ENCODE measurements at places on chromosomes 5 and 9.
A peak's percentile ranks its signal among the peaks of the same experiment; 100 is the strongest.

GRCh38 chr5:155017610-155018009 is 4.1 kb downstream of the KIF4B start:
- DNase-seq, result no peak

DNA sequence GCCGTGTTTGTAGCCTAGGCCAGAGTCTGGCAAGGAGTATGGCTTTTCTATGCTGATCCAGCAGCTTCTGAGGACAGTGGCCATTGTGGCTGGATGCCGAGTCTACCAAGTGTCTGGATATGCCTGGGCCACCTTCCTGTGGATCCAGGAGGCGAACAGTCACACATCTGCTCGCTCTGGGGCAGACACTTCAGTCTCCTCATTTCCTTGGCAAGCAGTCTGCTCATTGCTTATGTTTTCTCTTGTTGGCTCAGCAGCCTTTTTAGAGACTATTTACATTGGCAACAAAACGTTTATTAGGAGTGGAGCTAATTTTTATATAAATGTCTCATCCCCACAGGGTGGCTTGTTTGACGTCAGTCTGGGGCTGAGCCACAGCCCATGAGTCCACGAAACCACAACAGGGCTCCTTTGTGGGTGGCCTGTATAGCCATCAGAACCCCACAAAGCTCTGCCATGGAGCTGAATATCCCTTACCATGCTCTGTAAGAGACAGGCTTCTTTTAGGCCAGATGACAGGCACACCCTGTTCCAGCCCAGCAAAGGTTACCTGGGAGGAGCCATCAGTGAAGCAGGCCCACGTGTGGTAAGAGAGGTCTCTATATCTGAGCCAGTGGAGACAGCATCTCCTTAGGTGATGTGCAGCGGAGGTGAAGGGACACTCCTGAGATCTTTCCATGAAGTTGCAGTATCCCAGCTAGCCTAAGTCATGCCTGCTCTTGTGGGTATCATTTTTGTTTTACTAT is 221.7 kb downstream of the DIRAS2 start:
- no peak for DNase-seq

DNA sequence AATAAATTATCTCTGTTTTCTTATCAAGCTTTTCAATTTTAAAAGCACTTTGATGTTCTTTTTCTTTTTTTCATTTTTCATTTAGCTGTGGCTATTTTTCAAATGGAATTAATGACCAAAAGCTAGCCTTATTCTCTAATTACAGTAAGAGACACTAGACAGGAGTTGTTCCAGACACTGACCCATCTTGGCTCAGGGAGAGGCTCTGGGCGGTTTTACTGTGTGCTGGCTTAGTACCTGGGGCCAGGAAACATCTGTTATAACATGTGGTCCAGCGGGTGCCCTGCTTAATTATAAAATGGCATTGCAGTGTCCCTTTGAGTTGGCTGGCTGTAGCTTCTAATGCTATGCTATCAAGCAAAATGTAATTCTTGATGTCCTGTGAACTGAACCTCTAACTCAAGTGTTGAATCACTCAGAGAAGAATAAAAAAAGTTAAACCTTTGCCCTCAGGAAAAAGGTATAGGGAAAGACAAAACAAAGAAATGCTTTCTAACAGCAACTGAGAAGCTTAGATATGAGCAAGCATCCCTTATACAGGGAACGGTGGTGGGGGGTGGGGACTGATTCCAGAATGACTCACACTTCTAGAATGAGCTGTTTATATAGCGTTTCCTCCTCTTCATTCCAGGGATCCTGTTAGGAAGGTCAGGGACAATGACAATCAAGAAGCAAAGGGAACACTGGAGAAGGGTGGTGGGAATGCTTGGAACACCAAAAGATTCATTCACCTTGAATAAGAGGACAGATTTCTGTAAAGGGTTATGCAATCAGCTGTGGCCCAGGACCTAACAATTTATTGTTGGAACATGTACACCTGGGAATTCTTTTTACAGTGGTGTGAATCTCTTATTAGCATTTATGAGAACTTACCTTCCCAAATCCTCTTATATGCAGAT is 58.7 kb upstream of the NFIB start:
- peak; percentile 74 for DNase-seq

DNA sequence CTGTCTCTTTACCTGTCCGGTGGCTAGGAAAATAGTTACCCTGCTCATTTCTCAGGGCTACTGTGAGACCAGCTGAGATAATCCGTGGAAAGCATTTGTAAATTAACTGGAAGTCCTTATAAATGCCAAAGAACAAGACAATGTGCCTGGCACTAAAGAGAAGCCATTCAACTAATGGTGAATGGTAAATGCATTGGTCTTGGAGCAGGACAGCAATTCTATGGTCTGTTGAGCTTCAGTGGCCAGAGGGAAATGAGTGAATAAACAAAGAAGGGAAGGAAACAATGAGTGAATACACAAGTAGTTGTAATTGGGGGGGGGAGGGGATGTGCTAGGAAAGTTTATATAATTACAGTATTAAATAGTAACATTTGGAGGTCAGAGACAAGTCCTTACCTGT is 353.6 kb downstream of the SEMA5A start:
- DNase-seq, result no peak

GRCh38 chr5:61340775-61341361 is 8.8 kb downstream of the ZSWIM6 start:
- no peak for DNase-seq

DNA sequence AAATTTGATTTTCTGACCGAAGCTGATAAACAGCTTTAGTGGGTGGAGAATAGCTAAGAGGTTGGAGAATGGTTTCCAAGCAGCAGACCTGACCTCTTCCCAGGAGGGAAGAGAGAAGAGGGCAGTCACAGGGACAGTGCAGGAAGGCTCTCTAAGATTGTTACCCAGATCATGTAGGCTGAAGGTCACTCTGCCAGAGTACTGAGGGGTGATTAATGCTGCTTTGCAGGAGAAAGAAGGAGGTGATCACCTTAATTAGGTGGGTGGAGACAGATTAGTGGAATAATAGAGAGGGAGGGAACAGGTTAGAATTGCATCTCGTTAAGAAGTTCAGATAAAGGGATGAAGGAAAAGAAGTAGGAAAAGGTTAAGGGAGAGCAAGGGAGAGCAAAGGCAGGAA is 440.5 kb downstream of the BRINP1 start:
- no peak for DNase-seq

GRCh38 chr9:136019041-136019680 is 58.0 kb upstream of the UBAC1 start:
- DNase-seq, result no peak

- no peak for DNase-seq
Measured at GRCh38 chr5:134551901-134552300, 26.4 kb downstream of the JADE2 start.

- peak; percentile 37 for DNase-seq
Measured at GRCh38 chr9:136339173-136339957, 12.0 kb downstream of the GPSM1 start.

DNA sequence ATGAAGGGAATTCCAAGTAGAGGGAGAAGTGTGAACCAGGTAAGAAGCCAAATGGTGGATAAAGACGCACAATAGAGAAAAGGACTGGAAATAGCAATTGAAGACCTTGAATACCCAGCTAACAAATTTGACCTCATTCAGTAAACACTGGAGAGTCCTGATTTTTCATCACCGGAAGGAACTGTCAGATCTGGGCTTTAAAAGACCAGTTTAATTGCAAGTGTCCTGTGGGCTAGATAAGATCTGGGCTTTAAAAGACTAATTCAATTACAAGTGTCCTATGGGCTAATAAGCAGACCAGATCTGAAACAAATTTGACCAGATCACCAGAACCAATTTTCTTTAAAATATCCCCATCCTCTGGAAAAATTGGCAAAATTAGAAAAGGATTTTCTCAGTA is 380.0 kb downstream of the ACTL7B start:
- DNase-seq, result no peak

GRCh38 chr5:45410304-45410995 is 285.7 kb downstream of the HCN1 start:
- no peak for DNase-seq

GRCh38 chr9:96398582-96399324 is 15.2 kb upstream of the SLC35D2 start:
- no peak for DNase-seq

- DNase-seq, result no peak
Measured at GRCh38 chr5:139394123-139394653, 716 bp downstream of the PROB1 start.

GRCh38 chr9:134925011-134925511 is 7.3 kb upstream of the FCN1 start:
- DNase-seq, result no peak

DNA sequence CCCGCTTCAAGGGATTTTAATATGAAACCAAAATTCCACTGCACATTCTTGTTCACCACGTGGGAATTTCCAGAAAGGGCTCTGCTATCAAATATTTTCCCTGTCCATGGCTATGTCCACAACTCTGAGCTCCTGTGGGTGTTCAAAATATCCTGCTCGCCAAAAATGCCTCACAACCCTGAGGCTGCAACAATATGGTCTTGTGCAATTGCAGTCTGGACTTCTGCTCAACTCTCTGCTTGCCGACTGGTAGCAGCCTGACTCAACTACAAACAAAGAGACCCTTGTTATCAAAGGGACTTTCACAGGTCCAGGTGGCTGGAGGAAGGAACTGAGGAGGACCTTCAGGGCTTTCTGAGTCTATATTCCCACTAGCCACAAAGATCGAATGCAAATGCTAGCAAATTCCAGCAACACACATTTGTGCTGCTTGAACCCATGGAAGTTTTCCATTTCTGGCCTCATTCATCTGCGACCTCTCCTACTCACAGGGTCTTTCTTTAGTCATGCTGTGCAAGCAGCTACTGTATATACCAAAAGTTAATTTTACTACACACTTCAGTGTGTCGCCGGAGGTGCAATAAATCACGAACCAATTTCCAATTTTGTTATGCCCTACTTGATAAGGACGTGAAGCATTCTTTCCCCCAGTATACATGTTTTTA is 169.2 kb upstream of the SLC30A5 start:
- peak; percentile 16 for DNase-seq

- DNase-seq, result no peak
Measured at GRCh38 chr5:106827061-106827460, 843.7 kb downstream of the EFNA5 start.

- no peak for DNase-seq
Measured at GRCh38 chr5:96410013-96410412, 23.0 kb downstream of the PCSK1 start.

DNA sequence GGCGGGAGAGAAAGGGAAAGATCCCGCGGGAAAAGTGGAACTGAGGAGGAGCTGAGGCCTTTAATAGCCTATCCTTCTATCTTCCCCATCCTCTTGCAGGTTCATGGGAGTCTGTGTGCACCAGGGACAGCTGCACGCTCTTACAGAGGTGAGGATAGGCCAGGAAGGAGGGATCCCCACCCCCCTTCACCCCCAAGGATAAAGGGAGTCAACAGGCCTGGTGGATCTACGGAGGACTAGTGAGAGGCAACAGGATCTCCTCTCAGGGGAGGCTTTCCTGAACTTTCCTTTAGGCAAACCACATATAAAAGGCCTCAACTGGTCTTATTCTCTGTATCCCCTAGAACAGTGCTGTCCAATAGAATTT is 1.1 kb downstream of the TESK1 start:
- DNase-seq, result no peak

DNA sequence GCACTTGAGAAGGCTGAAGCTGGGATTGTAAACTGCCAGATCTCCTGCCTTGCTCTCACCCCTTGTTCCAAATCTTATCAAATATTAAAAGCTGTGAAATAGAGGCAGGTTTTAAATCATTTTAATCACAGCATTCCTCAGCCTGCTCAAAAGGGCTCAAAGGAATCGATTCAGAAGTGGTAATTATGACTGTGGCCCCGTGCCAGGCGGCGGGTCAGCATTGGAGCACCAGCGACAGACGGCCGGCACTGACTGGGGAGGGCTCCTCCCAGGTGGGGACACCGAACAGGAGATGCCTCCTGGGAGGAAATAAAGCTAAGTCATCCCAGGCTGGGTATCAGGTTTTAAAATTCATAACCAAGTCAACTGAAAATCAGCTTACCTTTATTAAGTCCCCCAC is 66.7 kb downstream of the KCNIP1 start:
- no peak for DNase-seq

GRCh38 chr5:73997960-73998359 is 372.0 kb downstream of the ARHGEF28 start:
- no peak for DNase-seq
